Mesangial cell (primary cell): ENCODE measurements at places on chromosomes 1 and 21. TPM values are rescaled to one million over a fixed set of nuclear protein-coding genes. Genes with fewer than 3 reads are reported as not detected.

The KPRP gene
- total RNA-seq: not detected in 2 replicates

The PEA15 gene
- 89.0 and 125 TPM in 2 replicates for total RNA-seq

The CD5L gene
- total RNA-seq: not detected in 2 replicates

The SMIM11 gene
- total RNA-seq: 6.3 and 10.8 TPM in 2 replicates

The GNAT2 gene
- 0.16 TPM in 1 of 2 replicates, not detected in the other for total RNA-seq

The NEGR1 gene
- total RNA-seq: 5.3 and 7.5 TPM in 2 replicates

The RIMS3 gene
- total RNA-seq: 1.8 and 3.7 TPM in 2 replicates
